ENCODE measurements at places on chromosomes 5 and 9. TPM values are rescaled to one million over a fixed set of nuclear protein-coding genes. Genes with fewer than 3 reads are reported as not detected.

DNA sequence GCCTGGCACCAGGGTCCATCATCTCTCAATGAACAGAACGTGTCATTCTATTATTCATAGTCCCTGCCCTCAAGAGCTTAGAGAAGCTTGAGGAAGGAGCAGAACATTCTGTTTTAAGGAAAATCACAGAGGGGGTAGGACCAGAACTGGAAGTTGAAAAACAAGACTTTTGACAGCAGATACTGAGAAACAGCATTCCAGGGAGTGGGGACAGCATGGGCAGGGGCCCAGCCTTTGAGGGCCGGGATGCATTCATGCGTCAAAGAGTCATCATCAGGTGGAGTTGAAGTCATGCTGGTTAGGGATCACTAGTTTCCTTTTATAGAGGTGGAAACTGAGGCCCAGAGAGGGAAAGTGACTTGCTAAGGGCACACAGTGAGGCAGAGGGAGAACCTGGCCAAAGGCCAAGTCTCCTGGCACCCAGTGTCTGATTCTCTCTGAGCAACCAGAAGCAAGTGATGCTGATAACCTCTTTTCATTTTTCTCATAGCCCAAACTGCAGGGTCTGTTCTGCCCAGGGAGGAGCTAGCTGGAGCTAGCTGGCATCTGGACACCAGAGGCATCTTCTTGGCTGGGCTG is 41.5 kb upstream of the STXBP1 start:
- DNase-seq = no peak

GRCh38 chr5:51860532-51861018 is 477.3 kb downstream of the ISL1 start:
- DNase-seq = no peak

Gene ZNF454
- not detected for total RNA-seq

Gene AOPEP
- 41.0 TPM for total RNA-seq

Gene ARRDC1
- 64.3 TPM for total RNA-seq

DNA sequence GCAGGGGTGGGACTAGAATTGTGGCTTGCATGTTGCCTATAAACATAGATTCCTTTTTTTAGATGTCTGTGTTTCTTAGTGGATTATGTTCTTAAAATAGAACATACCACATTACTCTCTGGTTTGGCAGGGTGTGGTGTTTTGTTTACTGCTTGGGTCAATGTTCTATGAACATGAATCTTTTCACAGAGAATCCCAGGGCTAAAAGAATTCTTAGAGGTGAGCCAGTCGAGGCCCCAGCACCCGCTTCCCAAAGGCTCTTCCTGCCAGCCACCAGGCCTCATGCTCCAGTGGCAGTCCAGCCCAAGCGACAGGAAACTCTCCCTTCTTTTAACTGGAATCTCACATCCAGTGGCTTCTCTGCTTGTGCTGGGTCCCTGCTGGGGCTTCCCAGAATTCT is 126.6 kb downstream of the C9orf152 start:
- DNase-seq = peak; percentile 60

DNA sequence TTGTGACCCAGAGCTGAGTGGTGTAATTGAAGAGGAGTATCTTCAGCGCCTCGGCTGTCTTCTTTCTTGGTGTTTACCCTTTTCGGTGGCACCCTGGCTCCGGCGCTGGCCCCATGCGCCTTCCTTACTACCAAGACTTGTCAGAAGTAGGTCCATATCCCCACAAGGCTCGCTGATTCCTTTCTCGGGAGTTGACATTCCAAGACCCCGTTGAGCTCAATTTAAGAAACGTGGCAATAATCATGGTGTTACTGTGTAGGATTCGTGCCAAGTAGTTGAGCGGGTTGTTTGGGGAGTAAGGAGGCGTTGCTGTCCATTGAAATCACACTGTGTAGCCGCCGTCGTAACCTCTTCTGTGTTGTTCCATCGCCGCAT is 795 bp downstream of the NDUFAF2 start:
- DNase-seq = peak; percentile 34

DNA sequence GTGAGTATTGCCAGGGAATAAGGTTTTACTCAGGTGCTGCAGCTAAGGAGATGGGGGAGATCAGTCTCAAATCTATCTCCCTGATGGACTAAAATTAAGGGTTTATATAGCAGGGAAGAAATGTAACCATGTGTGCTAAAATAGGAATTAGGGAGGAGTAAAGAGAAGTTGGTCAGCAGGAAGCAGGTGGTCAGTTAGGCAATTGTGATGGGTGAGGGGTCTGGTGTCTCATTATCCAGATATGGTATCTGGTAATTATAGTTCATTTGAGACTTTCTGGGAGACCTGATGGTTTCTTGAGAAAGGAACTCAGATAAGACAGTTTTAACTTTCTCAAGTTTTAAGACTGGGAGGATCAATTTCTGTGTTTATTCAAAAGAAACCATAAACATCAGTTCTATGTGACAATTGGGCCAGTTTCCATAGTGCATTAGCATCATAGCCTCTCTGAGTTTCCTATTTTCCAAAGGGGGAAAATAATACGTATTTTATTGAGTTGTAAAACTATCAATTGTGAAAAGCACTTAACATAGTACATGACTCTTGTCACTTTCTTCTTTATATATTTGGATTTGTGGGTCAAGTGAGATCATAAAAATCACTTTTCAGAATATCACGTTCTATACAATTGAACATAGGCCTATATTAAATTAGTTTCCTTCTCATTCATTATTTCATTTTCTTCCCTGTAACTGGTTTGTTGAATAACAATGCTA is 115.9 kb downstream of the ZSWIM6 start:
- DNase-seq = no peak

DNA sequence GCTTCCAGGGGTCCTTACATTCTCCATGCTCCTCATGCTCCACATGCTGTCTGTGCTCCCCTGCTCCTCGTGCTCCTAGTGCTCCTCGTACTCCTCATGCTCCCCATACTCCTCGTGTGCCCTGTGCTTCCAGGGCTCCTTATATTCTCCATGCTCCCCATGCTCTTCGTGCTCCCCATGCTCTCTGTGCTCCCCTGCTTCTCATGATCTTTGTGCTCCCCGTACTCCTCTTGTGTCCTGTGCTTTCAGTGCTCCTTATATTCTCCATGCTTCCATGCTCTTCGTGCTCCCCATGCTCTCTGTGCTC is 51.9 kb downstream of the TRIP13 start:
- DNase-seq = no peak

- DNase-seq = no peak
Measured at GRCh38 chr5:149657324-149657723, 72.8 kb upstream of the PPARGC1B start.

Gene PCDHGA11
- total RNA-seq = 0.19 TPM

Gene TXNDC8
- not detected for total RNA-seq

DNA sequence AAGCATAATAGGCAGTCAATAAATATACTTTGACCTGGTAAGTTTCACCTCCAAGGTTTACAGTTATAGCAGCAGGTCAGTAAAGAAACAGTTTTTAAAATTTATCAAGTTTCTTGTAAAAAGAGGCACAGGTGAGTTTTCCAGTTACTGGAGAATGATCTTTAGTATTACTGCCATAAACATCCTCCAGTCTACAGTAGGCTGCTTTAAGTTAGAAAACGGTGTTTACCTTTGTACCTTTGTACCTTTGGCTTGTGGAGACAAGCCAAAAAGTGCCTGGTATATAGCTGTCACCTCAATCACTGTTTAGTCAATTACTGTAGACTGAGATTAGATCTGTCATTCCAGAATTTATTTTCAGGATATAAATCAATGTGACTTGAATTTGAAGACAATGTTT is 42.7 kb upstream of the SRFBP1 start:
- DNase-seq = no peak

Gene IGIP
- total RNA-seq = 2.5 TPM

Gene LURAP1L
- 6.6 TPM for total RNA-seq

GRCh38 chr9:129040113-129040643 is 3.8 kb downstream of the MIGA2 start:
- no peak for DNase-seq

- DNase-seq = no peak
Measured at GRCh38 chr9:120914396-120914795, 12.2 kb downstream of the TRAF1 start.

Gene PCDHB4
- total RNA-seq = 1.7 TPM

Gene SMIM33
- not detected for total RNA-seq

DNA sequence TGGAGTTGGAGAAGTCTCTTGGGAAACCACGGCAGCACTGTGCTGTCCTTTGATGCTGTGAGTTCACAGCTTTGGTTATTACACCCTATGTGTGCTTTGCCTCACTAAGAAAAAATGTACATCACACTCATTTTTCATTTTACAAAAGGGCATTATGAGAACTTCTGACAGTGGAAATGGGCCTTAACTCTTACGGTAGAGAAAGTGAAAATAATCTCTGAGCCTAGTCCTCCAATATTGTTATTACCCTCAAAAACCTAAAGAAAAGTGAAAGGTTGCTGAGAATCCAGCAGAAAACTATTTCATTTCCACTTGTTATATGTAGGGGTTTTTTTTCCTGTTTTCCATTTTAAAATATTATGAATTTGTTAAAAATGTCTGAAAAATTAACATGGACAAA is 8.2 kb upstream of the OR13D1 start:
- no peak for DNase-seq

DNA sequence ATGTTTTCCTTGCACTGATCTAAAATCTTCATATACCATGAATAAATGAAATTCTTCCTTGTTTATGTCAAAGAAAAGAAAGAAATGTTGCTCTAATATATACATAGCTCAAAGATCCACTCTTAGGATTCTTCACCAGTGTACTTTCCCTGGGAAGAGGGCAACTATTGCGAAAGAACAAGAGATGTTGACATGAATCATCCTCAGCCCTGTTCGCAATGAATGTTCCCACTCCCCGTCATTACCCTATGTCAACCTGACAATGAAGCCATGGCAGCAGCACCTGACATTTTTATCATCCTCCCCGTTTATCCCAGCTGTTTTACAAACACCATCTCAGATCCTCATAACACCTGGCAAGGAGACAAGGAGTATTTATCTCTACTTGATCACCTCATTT is 409.1 kb upstream of the GRIA1 start:
- DNase-seq = no peak

Gene TAS2R1
- total RNA-seq = not detected

Gene TOPORS
- 21.8 TPM for total RNA-seq

DNA sequence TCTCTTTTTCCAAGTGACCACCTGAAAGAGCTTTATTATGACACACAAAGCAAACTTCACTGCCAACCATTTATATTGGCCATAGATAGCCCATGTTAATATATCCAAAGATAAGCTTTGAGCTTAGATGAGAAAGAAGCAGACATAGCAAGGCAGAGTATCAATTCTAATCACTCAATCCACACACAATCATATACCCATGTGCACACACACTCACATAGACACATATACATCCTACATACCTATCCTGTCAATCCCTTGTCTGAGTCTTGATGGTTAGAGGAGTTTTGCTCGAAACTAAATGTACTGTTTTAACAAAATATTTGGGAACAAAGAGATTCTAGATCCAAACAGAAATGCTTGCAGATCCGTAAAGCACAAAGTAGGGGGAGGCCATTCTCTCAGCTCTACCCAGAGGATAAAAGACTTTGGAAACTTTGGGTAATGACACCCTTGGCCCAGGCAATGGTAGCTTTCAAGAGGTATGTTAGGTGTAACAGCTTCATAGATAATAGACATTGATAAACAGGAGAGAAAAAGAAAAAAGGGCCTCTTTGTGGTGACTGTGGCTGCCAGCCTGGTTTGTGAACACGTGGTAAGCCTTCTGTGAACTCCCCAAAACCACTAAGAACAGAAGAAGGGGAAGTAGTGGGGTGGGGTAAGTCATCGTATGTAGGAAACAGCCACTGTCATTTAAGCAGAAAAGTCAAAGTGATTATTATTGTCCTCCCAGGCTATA is 121.6 kb downstream of the TLR4 start:
- no peak for DNase-seq

DNA sequence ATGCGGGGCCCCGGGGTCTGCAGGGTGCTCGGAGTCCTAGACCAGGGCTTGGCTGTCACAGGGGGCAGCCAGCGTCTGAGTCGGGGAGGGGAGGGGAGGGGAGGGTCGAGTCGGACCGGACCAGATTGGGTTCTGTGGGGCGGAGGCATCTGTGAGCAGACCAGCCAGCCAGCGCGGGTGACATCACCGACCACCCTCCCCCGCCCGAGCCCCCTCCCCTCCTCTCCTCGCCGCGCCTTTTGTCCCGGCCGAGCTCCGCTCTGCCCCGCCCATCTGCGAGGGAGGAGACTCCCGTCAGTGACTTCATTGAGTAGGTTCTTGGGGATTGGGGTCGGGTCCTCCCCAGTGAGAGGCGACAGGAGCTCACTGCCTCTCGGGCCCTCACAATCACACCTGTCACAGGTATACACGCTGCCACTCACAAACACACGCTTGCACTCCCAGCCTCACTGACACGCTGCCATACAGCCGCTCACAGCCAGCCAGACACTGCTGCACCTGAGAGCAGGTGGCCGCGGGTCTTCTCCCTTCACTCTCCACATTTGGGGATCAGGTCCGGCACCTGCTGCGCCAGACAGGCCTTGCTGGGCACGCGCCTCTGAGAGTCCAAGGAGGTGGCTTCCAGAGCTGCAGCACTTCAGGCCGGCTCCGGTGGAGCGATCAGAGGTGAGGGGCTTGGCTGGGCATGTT is 546 bp downstream of the DNAJB5 start:
- no peak for DNase-seq

DNA sequence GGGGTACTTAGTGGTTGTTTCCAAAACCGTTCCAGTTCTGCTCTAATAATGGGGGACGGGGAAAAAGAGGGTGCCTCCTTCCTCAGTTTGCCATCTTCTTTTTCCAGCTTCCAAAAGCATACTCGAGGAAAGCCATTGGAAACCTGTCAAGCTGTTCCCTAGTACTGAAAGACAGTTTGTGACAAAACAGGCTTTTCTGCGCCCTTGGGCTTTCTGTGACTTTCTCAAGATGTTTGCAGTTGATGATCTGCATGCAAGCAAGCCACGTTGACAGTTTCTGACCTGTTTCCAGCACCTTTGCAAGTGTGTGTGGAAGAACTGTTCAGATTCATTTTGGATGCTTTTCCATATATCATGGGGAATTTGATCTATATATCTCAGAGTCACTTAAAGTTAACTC is 26.7 kb upstream of the PALM2AKAP2 start:
- no peak for DNase-seq

- DNase-seq = no peak
Measured at GRCh38 chr9:104858271-104858670, 69.7 kb downstream of the ABCA1 start.

DNA sequence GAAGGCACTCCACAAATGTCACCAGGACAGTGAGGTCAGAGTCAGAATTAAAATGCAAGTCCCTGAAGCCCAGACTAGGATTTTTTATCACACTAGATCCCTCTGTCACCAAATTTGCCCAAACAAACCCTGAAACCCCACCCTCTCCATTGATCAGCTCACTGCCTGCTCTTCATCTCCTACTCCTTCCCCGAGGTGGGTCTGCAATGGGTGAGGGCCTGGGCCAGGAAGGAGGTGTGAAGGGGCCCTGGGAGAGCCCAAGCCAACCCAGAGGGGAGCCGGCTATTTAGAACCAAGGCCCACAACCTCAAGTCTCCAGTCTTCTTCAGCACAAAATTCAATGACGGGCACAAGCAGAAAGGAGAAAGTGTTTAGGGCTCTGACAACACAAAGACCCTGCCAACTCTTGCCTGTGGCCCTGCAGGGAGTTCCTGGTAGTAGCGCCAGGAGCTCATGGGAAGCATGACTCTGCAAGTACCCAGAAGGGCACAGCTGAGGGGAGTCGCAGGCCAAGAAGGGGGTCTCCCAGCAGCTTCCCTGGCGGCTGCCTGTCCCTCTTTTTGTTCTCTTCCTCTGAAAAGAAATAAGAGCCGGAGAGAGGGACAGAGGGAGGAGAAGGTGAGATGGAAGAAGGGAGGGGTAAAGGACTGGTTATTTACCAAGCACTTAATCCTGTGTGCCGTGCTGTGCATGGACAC is 5.5 kb downstream of the FOXI1 start:
- no peak for DNase-seq
